Uterus (tissue), 4 donors: ENCODE measurements at places on chromosomes 2 and 18. TPM values are rescaled to one million over a fixed set of nuclear protein-coding genes. Genes with fewer than 3 reads are reported as not detected.

The LYPD6 gene
- 23.7 TPM for total RNA-seq

The ACMSD gene
- not detected for total RNA-seq

The SFT2D3 gene
- 5.9 TPM for total RNA-seq

The GCG gene
- not detected for total RNA-seq

DNA sequence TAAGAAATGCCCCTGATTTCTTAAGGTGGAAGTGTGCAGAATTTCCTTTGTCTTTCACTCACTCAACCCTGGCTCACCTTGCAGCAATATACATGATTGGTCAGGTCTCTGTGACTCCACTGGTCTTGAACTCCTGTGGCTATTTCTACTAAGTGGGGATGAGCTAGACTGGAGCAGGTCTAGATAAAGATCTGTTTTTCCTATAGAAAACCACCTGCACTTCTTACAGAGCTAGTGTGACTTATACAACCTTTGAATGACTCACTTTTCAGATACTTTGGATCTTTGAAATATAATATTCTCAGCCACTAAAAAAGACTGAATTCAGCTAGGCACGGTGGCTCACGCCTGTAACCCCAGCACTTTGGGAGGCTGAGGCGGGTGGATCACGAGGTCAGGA, 98.5 kb upstream of the KCTD1 start:
- DNase-seq, result no peak

- no peak for DNase-seq
Measured at GRCh38 chr2:101830555-101830954, 133.0 kb downstream of the MAP4K4 start.
